Activated naive CD4-positive, alpha-beta T cell (primary cell): ENCODE measurements at places on chromosomes 7 and 10.

DNA sequence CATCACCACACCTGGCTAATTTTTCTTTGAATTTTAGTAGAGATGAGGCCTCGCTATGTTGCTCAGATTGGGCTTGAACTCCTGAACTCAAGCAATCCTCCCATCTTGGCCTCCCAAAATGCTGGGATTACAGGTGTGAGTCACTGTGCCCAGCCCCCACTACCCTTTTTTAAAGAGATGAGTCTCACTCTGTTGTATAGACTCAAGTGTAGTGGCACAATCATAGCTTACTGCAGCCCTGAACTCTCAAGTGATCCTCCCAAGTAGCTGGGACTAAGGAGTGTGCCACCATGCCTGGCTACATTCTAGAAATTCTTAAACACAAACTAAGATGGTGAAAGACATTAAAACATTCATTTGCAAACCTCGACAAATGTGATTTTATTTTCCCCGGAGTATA, 12.6 kb downstream of the SYPL1 start:
- DNase-seq, result no peak

DNA sequence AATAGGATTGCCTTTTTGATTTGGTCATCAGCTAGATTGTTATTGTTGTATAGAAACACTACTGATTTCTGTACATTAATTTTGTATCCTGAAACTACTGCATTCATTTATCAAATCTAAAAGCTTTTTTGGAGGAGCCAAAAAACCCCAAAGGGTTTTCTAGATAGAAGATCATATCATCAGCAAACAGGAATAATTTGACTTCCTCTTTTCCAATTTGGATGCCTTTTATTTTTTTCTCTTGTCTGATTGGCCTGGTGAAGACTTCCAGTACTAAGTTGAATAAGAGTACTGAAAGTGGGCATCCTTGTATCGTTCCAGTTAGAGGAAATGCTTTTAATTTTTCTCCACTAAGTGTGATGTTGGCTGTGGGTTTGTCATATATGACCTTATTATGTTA, 10.6 kb upstream of the ENTPD7 start:
- no peak for DNase-seq

DNA sequence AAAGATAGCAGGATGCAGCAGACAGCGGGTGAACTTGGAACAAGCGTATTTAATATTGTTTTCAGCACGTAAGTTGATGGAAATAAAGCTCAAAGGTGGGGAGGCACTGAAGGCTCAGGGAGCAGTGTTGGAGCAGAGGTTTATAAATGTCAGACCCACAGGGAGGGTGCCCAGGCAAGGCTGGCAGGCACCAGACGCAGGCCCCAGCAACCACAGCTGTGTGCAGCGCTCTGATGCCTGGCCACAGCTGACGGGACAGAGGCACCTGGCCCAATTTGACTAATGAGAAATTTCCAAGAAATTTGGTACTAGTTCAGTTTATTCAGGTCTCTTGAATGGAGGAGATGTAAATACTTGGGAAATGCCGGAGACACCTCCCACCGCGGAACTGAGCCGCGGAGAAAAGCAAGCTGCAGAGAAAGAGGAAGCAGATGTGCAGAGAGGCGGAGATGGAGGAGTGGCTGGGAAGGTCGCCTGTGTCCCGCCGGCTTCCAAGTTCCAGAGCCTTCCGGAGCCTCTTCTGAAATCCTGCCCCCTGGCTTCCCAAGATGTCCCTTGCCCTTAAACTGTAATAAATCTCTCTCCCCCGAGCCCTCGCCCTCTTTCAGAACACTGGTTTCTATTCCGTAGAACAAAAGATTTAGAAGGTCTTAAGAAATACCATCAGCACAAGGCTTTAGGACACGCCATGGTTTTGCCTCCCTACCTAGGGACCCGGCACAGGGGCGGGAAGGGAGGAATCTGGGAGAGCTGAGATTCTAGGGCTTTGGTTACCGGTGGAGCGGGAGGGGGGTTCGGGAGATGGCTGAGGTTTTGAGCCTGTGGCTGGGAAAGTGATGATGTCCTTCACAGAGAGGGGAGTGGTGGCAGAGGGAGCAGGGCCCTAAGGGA, 38.4 kb upstream of the PLXNA4 start:
- DNase-seq, result no peak

DNA sequence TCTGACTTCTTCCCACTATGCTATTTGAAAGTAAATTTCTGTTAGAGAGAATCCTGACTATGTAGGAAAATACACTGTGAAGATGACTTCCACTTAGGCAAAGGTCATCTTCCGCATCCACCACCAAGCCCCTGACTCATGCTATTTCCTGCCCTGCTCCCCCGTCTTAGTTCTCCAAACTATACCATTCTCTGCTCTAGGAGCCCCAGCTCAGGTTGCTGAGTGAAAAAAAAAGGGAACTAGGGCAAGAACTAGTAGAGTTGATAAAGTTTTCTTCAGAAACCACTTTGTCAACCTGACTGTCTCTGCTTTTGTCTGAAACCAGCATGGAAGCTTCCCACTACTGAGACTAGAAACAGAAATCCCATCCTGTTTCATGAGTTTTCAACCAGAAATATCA, 96.9 kb downstream of the EVX1 start:
- no peak for DNase-seq

GRCh38 chr7:156003220-156004162, 191.2 kb upstream of the SHH start:
- no peak for DNase-seq

DNA sequence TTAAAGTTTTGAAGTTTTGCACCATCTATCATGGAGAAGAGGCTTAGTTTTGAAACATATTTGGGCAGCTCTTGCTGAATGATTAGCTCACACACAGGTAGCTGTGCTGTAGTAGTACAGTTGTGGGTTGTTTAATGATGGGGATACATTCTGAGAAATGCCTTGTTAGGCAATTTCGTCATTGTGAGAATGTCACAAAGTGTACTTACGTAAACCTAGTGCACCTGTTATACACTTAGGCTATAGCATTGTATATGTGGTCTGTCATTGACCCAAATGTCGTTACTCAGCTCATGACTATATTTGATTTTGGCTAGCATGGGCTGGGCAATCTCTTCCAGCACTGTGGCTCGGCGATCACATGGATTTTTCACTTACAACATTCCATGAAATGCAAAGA, 247.2 kb upstream of the IGFBP3 start:
- DNase-seq, result no peak

GRCh38 chr7:143205560-143206293, 16.1 kb upstream of the TAS2R40 start:
- DNase-seq, result no peak

DNA sequence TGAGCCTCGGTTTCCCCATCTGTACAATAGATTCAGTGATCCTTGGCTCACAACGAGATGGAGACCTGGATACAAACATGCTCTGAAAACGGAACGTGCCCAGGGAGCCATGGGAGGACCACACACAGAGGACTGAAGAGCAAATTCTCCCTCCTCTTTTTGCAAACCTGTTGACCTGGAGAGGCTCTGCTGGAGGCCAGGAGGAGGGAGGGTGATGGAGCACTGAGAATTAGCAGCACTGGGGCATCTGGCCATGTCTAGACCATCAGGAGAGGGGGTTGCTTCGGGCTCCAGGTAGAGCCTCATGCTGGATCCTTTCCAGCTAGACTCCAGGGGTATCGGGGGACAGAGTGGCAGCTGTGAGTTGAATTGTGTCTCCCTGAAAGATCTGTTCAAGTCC, 97.4 kb upstream of the GPR26 start:
- no peak for DNase-seq

DNA sequence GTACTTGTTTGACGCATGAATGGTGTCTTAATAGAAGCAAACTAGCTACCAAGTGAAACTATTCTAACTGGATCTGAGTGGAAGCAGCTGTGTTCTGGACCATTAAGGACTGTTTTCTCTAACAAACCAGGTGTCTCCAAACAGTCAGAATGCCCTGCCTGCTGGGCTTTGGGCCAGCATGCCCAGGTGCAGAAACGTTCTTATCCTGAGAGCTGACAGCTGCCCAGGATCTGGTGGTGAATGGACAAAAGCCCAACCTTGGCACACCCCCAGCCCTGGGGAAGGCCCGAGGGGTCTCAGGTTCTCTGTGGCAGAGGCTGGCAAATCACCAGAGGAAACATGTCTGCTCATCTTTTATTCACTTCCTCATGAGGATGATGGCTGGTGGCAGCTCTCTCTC, 48.2 kb upstream of the LAMB4 start:
- DNase-seq, result no peak

DNA sequence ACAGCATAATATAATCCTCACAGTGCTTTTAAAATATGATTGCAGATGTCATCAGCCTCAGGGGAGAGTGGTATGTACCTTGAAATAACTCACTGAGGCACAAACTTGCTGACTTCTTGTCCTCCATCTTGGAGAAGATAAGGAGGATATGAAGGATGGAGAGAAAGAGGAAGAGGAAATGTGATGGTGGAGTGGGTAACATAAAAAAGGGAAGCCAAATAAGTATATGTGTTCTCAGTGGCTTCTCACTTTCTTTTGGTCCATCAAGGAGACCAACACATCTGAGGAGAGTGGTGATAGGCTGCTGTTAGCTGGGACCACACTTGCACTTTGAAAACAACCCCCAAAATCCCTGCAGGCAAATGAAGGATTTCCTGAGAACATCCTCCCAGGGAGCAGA, 21.6 kb upstream of the ZNF37A start:
- no peak for DNase-seq

DNA sequence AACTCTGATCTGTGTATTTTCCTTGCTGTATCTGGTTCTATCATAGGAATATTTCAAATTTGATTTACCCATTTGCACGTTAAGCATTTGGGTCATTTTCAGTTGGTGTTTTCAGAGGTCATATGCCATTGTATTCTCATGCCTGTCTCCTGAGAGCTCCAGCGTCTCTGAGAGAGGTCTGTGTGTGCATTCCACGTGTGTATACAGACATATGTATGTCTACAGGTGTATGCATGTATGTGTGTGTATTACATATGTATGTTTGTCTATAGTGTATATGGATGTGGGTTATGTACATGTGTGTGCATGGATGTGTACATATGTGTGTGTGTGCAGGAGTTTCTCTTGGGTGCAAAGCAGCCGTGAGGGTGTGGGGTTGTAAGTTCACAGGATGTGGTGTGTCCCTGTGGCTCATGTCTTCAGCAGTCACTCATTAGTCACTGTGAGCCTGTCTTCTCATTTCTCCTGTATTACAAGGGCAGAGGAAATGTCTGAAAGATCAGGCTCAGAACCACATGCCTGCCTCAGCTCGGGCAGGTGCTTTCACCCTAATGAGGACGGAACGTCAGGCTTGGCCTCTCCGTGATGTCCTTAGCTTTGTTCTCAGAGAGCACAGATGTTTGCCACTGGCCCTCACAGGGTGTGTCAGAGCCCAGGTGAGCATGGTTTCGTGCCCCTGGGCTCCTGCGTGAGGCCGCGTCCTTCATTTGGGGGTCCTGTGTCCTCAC, 101.6 kb downstream of the NKX6-2 start:
- no peak for DNase-seq

DNA sequence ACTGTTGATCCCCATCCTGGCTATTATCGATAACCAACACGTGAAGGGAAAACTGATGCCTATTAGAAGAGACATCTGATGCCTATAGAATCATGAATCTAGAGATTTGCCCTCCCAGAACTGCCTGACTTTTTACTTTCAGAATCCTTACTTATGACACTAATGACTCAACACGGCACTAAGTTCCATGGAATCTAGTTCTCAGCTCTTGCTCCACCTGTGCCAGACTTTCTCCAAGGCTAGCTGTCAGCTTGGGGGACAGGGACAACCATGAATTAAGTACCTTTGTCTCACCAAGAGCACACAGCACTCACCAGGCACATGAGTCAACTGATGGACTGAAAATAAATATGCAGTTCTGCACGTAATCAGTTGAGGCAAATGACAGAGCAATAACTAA, 184.2 kb downstream of the FRMD4A start:
- no peak for DNase-seq

GRCh38 chr7:3117488-3118231, 74.0 kb upstream of the CARD11 start:
- no peak for DNase-seq

GRCh38 chr7:112531675-112532074, 50.9 kb downstream of the LSMEM1 start:
- DNase-seq, result no peak

DNA sequence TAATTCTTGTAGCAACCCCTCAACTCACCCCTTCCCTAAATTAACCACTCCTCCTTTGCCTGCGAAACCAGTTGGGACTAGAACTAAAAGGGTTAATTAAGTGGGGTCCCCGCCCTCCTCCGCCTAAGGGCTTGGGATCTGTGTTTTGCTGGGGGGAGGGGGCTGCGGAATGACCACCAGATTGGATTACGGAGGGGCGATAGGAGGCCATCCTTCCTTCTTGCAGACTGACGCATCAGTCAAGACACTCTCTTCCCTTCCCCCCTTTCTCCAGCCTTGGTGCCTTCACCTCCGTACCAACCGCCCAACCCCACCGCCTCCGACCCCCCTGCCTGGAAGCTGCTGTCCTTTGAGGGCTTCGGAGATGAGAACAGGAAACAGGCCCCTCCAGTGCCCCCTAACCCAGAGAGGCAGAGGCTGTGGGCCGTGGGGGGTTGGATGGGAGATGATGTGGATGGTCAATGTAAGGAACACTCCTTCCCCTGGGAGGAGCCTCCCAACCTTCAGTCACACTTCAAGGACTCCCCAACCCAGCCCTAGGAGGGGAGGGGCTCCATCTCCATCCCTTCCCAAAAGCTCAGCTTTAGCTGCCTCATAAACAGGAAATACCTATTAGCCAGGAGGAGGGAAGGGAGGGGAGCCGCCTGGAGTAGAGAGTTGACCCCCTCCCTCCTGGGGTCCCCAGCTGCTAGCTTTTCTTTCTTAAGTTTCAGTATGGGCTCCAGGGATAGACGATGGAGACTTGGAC, 997 bp upstream of the LDB1 start:
- no peak for DNase-seq

- no peak for DNase-seq
Measured at GRCh38 chr10:84179059-84179710, 5.6 kb downstream of the GPR15LG start.

GRCh38 chr10:3853547-3854303, 68.7 kb upstream of the KLF6 start:
- DNase-seq, result no peak
